ENCODE measurements at places on chromosomes 4 and X.

DNA sequence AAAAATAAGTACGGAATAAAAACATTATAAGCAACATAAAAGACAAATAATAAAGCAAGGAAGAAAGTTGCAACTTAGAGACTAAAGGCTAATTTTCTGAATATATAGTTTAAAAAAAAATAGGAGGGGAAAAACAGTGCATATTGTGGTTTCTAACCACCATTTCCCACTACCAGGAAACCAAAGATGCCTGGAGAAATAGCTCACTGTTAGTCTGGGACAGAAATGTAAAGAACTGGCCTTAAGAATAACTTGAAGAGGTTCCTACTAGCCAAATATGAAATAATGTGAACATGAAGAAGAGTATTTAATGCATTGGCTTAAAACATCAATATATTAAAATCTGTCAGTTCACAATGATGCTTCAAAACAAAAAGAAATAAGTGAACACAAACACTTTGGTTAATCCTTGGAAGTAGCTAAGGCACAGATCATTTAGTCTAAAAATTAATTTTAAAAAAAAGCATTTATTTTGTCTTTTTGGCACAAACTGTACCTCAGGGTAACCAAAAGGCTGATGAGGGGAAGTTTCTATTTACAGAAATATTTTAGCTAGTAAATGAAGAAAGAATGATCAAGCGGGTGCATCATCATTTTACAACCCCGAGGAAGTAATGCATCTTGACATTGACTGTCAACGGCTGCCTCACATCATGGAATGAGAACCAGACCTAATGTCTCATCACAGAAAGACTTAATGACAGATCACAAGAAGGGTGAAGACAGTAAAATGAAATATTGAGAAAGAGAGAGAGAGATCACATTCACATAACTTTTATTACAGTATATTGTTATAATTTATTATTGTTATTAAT is 297.2 kb upstream of the LDB2 start:
- no peak for DNase-seq

DNA sequence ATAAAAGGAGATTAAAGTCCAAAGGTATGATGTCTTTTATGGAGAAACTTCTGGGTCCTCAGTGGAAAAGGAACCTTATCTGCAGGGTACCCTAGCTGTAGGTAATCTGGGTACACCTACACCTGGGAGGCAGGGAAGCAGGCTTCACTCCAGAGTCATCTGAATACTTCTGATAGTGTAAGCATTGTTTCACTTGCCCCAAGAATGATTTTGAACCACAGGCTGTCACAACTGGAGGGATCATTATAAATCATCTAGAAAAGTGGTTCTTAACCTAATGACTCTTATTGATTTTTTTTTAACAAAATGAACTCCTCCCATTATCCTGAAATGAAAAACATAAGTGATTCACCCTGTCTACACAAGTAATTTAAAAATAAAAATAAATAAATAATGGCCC is 44.0 kb upstream of the STK26 start:
- DNase-seq = no peak

- DNase-seq = no peak
These were observed 1956.2 kb upstream of the AGA start for GRCh38 chr4:179398414-179398813.

DNA sequence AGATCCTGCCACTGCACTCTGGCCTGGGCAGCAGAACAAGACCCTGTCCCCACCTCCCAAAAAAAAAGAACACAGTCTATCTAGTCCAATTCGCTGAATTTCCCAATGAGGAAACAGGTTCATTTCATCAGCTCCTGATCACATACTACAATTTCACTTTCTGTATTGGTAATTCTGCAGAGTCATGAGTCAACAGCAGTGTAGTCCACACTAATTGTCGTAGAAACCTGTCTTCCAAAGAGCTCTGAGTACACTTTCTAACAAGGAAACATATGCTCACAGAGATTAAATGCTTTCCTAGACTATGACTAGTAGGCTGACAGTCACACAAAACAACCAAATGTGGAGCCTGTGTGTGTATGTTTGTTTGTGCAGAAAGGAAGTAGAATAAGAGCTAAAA is 91.9 kb downstream of the GPC4 start:
- DNase-seq = no peak

- DNase-seq = no peak
These were observed 54.0 kb downstream of the MAML3 start for GRCh38 chr4:140099983-140100382.

GRCh38 chr4:32909736-32910135 is 2189.6 kb downstream of the PCDH7 start:
- DNase-seq = no peak

DNA sequence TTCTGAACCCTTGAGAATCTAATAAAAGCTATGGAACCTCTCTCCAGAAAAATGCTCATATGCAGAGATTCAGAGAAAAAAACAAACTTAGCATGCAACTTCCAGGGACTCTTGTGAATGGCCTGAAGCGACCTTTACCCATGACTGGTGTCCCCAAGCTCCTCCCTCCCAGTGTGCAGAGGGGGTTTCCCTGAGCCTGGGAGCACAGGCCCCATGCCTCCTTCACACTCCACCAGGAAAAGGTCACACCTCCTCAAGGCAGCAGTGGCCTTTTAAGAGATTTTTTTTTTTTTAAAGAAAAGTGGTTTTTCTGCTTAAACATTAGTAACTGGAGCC is 13.3 kb upstream of the UBA6 start:
- DNase-seq = no peak

DNA sequence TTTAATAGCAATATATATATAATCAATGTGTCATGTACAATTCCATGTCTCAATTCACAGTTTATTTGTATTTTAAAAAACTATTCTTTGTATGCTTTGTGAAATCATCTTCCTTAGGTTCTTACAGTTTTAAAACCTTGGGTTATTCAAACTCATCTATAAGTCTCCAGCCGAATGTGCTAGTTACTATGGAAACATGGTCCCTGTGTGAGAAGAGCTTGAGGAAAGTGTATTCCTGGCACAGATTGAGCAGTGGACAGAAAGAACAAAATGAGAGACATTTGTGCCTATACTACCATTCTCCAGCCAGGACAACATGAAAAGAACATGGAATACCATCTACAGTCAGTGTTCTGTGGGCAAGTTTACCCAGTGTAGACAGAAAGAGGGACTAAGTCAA is 103.4 kb downstream of the EFHC2 start:
- DNase-seq = no peak

DNA sequence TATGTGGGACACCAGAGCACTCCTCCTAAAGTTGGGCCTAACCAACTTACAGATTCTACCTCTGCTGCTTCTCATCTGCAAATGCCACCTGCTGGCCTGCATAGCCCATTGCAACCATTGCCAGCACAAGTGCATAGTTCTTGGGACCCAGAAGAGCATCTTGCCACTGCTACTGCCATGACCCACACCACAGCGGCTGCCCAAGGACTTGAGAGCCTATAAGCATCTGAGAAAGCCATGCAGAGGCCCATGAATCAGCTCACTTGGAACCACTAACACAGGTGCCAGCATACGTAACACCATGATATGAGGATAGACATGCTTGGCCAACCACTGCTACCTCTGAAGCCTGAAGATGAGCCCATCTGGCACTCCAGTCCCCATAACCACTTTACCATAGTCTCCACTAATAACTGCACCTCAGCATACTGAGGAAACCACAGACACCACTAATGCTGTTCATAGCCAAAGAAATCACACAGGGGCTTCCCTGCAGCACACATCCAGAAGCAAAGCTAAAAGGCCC is 258.1 kb upstream of the AGTR2 start:
- no peak for DNase-seq

DNA sequence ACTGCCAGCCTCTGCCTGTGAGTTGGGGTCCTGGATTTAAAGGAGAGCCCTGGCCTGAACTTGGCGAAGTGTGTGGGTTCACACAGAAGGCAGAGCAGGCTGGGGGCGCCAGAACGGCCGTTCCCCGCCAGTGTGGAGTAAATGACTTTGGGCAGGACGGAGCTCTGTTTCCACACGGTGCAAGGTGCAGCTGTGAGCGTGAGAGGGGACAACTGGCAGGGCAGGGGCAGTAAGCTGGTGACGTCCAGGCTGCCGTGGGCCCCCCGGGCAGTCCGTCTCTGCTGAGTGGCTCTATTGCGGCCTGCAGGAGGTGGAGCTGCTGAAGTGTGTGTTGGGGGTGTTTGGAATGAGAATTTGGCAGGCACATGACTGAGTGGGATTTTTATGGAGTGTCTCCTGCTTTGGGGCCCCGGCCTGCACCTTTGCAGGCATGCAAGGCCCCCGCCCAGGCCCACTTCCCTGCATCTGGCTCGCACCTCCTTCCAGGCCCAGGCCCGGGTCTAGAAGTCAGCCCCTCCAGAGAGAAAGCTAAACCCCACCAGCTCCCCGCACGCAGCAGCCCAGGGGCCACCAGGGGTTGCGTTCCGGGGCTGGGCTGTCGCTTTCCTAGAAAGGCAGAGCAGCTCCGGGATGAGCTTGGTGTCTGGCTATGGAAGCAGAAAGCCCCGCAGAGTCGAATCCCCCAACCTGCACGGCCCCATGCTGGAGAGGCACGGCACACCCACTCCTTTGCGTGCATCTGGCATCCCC is 62.2 kb upstream of the GRPEL1 start:
- DNase-seq = no peak

- DNase-seq = no peak
These were observed 624.7 kb upstream of the ZFP42 start for GRCh38 chr4:187370918-187371317.

DNA sequence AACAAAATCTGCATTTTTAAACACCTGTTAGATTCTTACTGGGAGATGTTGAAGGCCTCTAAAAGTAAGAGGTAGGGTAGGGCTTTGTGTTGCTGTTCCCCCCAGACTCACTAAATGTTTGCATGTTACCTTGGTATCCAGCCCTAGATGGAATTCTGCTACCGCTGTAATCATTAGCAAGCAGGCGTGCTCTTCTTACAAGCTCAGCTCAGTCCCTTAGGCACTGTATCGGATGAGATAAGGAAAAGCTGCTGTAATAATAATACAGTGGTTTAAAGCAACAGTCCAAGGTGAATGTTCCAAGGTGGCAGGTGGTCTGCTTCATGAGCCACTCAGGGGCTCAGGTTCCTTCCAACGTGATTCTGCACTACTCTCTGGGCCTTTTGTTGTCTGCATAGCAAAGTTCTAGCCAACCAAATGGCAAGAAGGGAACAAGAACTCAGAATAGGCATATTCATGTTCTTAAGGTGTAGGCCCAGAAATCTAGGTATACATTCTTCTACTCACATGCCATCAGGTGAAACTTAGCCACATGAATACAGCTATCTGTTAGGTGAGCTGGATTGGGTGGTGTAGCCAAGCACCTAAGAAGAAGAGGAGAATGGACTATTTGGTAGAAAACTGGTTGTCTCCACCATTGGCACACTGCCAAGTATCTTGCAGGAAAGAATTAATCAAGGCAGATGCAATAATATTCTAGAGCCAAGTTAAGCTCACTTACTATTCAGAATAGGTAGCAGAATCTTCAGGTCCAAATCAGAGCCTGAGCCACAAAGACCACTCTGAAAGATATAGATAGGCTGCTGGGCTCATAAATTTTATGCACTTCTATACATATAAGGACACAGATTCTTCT is 46.0 kb downstream of the COQ2 start:
- no peak for DNase-seq

DNA sequence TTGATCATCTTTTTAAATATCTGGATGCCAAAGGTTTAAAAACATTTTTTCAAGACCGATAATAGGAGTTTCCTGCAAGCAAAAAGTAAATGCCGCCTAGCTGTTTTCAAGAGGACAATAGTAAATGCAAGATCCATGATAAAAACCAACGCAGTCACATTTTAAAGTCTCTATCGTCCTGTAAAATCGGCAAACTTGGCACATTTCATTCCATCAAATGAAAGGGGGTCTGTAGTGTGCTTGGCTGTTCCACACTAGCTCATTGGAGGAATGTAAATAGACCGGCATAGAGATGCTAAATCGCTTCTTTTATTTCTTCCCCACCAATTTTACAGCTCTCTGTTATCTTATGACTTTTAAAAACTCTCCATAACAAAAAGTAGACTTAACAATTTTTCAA is 202.2 kb downstream of the NLGN4X start:
- no peak for DNase-seq

DNA sequence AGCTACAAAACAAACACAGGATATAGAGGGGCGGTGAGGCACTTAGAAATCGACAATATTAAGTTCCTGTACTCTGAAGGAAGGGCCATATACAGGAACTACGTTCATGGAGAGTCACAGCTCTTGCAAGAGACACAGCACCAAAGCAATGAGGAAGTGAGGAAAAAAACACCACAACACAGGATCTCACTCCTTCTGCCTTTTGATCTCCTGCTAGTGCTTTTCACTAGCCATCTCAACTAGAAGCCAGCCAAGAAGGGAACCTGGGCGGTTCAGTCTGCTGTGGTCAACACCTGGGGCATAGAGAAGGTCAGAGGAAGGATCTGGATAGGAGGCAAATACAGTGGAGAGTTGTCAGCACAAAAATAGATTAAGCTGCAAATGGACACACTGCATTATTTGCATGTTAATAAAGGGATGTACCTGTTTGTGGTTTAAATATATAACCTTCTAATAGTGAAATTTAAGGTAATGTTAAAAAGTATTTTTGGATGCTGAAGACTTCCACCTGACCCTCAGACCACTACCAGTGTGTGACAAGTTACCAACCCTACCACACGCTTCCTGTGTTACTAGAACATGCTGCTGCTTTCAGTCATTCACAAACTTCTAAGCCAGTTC is 104.6 kb downstream of the DTHD1 start:
- no peak for DNase-seq

GRCh38 chrX:65894133-65894532 is 145.7 kb downstream of the VSIG4 start:
- no peak for DNase-seq

GRCh38 chrX:9845578-9845952 is 59.3 kb downstream of the SHROOM2 start:
- no peak for DNase-seq

DNA sequence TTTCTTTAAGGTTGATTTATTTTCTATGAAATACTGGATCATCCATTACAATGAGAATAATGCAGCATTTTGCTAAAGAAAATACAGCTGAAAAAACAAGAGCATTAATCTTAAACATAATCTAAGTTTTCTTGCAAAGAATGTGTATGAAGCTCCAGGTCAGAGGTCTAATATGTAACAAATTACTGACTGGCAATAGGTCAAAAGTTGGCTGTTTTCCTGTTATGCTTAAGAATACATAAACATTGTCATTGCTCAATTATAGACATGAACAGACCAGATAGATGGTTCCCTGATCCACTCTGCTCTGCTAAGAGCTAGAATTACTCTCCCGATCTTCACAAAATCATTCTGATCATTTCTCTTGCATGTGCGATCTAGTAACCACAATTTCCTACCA is 718.6 kb downstream of the PDHA2 start:
- no peak for DNase-seq

DNA sequence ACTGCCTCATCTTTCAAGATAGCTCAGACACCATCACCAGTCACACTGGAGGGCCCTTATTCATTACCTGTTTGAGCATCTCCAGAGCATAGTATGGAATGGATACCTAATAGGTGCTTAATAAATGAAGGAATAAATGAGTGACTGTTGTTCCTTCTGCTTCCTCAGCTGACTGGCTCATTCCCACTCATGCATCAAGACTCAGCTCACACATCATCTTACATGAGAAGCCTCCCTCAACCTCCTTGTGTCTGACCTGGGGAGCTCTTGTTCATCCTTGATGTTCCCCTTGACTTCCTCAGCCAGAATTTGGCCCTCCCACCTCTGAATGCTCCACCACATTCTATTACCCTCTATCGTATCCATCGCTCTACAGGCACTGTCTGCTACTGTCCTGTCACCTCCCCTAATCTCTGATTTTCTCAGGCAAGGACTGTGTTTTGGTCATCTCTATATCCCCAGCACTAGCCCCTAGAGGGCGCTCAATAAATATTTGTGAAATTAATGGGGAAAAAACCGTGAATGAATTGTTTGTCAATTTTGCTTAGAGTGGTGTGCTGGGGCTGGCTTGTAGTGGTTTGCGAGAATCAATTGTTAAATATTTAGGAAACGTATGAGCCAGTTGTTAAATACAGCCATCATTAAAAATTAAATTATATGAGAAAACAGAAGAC is 88.3 kb downstream of the NHSL2 start:
- peak; percentile 40 for DNase-seq

Data from NCI-H1694 (cell line).